GF-D8 (cell line): ENCODE measurements at places on chromosomes 13 and 19.

- no peak for DNase-seq
Measured at GRCh38 chr19:30325676-30326392, 46.4 kb upstream of the ZNF536 start.

DNA sequence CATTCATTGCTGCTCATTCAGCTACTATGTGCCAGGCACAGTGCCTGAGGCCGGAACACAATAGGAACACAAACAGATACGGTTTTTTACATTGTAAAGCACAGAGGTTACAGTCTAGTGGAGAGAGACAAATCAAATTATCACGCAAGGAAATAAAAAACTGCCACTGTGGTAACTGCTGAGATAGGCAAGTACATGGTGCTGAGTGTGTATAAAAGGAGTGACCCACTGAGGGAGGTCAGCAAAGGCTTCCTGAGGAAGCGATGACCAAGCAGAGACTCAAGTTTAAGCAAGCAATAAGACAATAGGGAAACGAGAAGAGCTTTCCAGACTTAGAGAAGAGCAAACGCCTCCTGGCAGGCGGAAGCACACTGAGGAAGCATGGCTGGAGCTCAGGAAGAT, 56.4 kb downstream of the NUFIP1 start:
- DNase-seq, result no peak

- DNase-seq, result peak; percentile 32
Measured at GRCh38 chr19:531009-531752, 379 bp upstream of the CDC34 start.

- DNase-seq, result no peak
Measured at GRCh38 chr13:99868767-99869166, 102.8 kb downstream of the ZIC5 start.

DNA sequence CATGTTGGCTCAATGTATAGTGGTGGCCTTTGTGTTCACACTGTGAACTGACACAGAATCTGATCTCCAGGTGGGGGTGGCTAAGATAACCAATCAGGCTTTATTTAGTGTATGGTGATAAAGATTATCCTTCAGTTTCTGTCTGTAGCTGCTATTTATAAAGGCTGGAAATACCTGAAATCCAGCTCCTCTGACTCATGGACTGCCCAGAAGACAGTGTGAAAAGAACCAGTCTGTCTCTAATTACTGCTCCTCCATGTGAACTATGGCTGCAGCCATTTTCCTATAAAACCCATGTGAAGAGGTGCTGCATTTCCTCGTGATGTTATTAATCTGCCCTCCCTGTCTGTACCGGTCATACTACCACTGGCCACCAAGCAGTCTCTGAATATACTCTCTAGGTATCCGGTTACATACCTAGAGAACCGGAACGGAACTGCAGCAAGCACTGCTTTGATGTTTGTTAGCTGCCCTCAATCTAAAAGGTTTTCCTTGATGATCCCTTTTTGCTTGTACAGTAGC, 238.0 kb downstream of the LHFPL6 start:
- DNase-seq, result no peak

GRCh38 chr13:48456546-48456945, 43.6 kb upstream of the LPAR6 start:
- no peak for DNase-seq

DNA sequence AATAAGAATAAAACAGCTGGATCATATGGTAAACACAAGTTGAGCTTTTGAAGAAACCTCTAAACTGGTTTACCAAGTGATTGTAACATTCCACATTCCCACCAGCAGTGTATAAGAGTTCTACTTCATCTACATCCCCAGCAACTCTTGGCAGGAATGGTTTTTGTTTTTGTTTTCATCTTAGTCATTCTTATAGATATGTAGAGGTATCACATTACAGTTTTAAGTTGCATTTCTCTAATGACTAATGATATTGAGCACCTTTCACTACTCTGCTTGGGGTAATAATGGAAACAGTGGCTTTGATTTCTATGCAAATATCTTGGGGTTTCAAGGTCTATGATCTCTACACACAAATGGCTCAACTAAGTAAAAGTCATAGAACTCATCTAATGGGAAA, 614.5 kb downstream of the TBC1D4 start:
- DNase-seq, result no peak

GRCh38 chr13:41274881-41275280, 11.5 kb upstream of the MTRF1 start:
- no peak for DNase-seq

GRCh38 chr13:100561599-100562204, 26.9 kb downstream of the GGACT start:
- DNase-seq, result no peak

- no peak for DNase-seq
Measured at GRCh38 chr19:14434543-14435319, 1.6 kb downstream of the PKN1 start.

- DNase-seq, result no peak
Measured at GRCh38 chr13:111661776-111662175, 341.3 kb downstream of the TEX29 start.

GRCh38 chr13:41130356-41130755, 2.2 kb downstream of the KBTBD6 start:
- DNase-seq, result no peak

DNA sequence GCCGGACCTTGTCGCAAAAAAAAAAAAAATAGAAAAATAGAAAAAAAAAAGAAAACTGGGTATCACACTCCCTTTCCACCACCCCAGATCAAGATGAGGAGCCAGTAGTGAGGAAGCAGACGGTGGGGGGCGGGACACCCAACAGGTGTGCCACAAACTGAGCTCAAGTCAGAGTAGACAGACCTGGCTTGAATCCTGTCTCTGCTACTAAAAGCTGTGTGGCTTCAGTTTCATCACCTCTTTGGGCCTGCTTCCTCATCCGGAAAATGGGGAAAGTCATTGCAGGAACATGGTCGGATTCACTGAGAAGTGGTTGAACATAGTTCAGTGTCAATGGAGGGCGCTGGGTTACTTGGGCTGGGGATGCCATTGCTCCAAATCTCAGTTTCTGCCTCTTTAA, 2.9 kb downstream of the HIF3A start:
- no peak for DNase-seq

GRCh38 chr13:51154029-51154555, 43.0 kb upstream of the C13orf42 start:
- DNase-seq, result no peak

DNA sequence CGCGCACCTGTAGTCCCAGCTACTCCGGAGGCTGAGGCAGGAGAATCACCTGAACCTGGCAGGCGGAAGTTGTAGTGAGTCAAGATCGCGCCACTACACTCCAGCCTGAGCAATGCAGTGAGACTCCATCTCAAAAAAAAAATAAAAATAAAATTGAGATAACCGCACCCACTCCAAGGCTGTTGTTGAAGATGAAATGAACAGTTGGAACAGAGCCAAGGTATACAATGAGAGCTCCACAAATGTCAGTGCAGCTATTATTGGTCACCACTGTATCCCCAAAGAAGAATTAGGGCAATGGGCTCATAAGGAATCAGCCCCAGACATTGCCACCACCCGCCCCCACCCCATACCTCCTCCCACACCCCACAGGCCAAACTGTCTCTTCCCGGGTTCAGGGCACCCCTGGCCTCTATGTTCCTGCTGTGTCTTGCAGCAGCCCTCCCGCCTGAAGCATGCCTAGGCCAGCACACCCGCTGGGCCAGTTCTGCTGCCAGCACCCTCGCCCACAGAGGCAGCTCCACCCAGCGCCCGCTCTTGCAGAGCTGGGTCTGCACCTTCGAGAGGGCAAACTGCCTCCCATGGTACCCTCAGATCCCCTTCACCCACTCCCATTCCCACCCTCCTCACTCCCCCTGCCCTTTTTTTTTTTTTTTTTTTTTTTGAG, 3.5 kb upstream of the S1PR5 start:
- DNase-seq, result no peak

DNA sequence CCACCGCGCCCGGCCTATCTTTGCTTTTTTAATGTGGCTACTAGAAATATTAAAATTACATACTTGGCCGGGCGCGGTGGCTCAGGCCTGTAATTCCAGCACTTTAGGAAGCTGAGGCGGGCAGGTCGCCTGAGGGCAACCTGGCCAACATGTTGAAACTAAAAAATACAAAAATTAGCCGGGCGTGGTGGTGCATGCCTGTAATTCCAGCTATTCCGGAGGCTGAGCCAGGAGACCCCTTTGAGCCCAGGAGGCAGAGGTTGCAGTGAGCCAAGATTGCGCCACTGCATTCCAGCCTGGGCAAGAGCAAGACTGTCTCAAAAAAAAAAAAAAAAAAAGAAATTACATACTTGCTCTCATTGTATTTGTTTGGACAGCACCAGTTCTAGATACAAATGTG, 34.8 kb upstream of the DPRX start:
- DNase-seq, result no peak

DNA sequence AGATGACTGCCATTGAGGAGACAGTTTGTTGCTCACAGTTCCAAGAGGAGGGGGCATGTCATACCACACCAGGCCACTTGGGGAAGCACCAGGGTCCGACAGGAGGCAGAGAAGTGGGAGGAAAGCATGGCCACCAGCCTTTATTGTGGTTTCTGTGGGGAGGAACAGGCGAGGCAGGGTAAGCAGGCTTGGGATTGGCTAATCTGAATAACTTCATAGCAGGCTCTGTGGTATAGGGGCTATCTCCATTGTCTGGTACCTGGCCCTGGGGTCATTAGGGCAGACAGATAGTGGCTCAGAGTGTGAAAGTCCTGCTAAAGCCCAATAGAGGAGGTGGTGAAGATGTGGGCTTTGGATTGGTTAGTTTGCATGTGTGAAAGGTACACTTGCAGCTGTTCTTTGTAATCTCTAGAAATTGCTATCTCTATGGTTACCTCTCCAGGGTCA, 35.5 kb downstream of the CBY2 start:
- no peak for DNase-seq

GRCh38 chr13:110062777-110063442, 244.0 kb downstream of the COL4A1 start:
- DNase-seq, result no peak

DNA sequence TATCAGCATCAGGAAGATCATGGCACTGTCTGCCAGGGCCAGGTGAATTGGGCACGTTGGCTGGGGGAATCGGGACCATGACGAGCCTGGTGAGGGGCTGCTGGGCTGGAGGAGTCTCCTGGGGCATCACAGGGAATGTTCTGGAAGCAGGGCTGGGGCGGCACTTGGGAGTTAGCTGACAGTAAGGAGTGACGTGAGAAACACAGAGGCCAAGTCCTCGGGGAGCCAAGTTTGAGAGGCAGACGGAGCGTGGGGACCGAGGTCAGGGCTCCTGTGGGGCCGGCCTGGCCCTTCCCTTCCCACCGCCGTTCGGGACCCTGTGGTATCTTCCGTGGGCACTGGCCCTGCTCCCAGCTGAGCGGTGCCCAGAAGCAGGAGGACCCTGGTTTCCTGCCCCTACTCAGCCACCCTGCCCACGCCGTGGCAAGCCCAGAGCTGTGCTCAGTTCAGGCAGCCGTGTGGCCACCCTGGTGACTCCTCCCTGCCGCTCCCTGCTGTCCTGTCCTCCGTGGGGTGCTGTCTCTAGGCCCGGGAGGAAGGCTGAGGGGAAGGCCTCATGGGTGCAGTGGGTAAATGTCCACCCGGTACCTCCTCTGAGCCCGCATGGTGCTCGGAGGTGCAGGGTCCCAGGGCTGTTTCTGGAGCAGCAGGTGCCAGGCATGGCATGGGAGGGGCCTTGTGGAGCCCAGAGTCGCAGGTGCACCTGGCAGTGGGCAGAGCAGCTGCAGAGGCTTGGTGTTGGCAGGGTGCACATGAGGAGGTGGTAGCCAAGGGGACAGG, 25.2 kb downstream of the CRTC1 start:
- DNase-seq, result no peak

DNA sequence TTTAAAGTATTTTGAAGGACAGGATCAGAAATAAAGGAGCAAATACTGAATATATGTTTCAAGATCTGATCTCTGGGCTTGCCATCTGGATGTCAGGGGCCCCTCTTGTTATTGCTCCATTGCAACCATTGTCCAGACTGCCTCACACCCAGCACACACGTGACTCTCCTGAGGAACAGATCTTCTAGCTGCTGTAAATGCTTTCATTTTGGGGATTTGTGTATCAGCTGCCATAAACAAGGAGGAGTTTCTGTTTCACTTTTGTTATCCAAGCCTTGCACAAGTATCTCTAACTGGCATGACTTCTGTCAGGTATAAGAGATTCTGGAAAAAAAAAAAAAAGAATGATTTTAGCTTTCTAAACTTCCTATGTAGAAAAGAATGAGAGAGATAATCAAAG, 1624.1 kb upstream of the PRR20A start:
- DNase-seq, result no peak

DNA sequence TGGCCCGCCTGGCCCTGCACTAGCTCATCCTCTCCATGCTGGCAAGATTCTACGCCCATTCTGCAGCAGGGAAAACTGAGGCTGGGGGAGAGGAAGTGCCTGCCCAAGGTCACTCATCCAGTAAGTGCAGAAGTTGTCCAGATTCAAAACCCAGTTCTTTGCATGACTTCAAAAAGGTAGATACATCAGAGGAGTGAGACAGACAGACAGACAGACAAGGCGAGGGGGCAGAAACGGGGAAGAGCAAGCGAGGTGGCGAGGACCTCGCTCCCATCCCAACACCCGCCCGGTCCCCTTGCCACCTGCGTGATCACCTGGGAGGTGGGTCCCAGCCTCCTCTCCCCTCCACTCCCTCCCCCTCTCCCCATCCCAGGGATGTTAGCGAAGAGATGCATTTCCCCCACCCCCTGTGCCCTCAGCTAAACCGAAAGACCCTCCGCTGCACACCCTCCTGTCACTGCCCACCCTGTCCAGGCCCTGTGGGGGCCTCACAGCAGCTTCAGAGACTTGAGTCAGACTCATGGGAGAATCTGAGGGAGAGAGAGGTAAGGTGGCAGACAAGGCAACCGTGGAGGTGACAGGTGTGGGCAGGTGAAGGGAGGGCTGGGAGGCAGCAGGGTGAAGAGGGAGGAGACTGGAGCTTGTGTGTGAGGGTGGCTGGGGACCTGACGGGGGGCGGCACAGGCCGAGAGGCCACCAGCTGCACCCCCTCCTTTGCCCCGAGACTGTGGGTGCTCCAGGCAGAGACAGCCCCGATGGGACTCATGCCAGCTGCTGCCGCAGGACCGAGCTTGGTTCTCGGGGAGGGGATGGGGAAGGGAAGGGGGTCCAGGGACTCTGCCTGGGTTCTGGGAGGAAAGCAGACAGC, 18.9 kb downstream of the LRRC4B start:
- DNase-seq, result no peak

DNA sequence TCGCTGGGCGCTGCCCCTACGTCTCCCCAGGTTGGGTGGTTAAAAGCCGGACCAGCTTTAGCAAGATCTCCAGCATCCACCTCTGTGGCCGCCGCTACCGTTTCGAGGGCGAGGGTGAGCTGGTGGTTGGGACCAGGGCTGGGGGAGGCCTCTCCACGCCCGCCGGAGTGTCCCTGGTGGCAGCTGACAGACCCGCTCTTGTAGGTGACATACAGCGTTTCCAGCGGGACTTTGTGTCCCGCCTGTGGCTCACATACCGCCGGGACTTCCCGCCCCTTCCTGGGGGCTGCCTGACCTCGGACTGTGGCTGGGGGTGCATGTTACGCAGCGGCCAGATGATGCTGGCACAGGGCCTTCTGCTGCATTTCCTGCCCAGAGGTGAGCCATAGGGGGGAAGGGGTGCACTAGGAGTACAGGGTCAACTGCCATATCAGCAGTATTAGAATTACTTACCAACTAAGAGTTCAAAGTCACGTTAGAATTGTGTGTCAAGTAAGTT, 1.1 kb downstream of the ATG4D start:
- no peak for DNase-seq
